ENCODE measurements at places on chromosomes 13 and 19.

DNA sequence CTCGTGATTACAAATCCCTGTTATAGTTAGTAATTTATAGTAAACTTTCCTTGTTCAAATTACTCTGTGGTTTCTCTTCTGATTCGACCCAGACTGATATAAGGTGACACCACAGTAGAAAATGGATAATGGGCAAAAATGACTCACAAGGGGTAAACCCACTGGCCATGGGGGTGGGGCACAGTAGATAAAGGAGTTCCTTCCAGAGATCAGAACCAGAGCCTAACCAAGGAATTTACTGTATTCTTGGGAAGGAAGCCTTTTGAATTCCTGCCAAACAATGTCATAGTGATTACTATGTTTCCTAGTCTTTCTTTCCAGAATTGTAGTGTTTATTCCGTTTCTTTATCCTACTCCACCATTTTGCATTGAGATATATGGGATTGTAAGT lies 21.9 kb downstream of the MIR17HG start:
- peak; percentile 62 for DNase-seq

- DNase-seq = no peak
Measured at GRCh38 chr13:97108530-97108900, 113.6 kb upstream of the MBNL2 start.

GRCh38 chr13:49869519-49869918 lies 66.6 kb downstream of the SPRYD7 start:
- DNase-seq = peak; percentile 37

GRCh38 chr13:34419755-34420154 lies 522.3 kb upstream of the NBEA start:
- DNase-seq = no peak

DNA sequence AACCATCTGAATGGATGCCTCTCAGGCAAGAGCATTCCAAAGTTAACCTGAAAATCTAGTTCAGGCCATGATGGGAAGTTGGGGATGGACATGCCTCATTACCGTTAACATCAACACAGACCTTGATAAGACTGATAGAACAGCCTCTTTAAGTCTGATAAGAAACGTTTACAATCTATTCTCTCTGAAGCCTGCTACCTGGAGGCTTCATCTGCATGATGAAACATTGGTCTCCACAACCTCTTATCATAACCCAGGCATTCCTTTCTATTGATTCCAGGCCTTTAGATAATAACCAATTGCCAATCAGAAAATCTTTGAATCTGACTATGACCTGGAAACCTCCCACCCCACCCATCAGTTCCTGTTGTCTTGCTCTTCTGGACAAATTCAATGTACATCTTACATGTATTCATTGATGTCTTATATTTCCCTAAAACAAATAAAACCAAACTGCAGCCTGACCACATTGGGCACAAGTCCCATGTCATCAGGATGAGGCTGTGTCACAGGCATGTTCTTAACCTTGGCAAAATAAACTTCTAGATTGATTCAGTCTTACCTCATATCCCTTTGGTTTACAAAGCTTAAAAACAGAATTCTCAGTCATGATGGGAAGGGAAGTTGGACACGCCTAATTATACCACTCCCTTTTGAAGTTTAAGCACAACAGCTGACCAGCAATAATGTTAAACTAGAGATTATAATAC lies 843.8 kb upstream of the SPRY2 start:
- no peak for DNase-seq

- peak; percentile 46 for DNase-seq
Measured at GRCh38 chr19:4352701-4353121, 9.3 kb downstream of the MPND start.

GRCh38 chr19:9500796-9501195 lies 2.4 kb upstream of the ZNF560 start:
- no peak for DNase-seq

- DNase-seq = peak; percentile 79
Measured at GRCh38 chr13:33119856-33120543, 103.8 kb downstream of the KL start.

DNA sequence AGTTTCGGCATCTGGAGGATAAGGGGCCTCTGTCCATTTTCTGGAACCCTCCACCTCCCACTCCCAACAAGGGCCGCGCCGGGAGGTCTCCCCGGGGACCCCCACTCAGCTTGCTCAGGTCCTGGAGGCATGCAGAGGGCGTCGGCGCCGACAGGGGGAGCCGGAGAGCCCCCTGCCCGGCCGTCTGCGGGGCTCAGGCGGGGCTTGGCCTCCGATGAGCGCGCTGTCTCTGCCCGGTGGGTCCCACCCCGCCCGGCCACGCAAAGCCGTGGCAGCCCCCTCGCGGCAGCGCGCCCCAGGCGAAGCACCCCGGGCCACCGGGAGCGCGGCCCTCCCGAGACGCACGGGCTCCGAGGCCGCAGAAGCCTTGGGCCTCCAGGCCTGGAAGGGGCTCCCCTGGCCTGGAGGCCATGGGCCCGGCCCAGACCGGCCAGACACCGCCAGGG lies 149.7 kb upstream of the ZNF536 start:
- DNase-seq = no peak

GRCh38 chr13:41054212-41054877 lies 7.0 kb upstream of the WBP4 start:
- DNase-seq = peak; percentile 59

DNA sequence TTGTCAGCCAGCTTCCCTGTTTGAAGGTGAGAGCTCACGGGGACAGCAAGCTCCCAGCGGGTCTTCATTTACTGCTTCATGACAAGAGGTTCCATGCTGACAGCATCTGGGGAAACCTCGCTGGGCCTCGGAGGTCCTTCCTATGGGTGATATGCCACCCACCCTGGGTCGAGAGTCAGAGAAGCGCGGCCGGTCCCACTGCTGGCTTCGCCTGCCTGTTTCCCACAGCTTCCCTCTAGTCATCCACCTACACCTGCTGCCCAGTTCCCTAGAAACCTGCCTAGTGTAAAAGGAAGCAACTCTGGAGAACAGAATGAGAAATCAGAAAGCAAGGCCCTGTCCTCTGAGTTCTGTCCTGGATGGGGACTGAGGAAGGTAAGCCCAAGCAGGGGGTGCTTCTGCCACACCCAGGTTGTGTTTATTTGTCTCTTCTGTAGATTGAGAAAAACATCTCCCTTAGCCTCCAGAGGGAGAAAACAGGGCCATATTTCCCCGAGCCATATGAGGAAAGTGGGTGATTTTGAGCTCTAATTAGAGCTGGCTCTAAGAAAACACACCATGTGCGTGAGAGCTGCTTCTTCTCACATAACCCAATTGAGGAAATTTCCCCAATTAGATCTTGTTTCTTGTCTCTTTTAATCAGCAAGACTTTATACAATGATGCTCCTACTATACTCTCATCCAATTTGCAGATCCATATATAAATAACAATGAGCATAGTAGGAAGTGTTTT lies 504.3 kb downstream of the IRS2 start:
- DNase-seq = no peak

DNA sequence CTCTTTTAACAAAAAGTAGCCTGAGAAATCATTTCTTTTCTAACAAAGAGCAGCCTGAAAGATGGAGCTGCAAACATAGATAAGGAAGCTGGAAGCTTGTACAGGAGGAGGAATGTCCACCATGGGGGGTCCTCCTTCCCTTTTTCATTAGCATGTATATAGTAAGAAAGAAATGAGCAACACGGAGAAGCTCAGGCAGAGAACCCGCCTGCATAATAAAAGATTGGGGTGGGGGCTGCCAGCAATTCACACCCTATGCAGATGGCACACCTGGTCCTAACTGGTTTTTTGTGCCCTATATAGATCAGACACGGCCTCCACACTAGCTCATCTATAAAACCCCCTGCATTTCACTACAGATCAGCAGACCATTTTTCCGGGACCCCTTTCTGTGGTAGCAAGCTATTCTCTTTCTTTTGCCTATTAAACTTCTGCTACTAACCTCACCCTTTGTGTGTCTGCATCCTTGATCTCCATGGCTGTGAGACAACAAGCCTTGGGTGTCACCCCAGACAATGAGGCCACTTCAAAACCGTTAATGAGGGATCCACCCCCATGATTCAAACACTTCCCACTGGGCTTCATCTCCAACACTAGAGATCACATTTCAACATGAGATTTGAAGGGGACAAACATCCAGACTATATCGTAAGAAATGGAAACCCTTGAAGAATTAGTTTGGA lies 167.5 kb upstream of the FREM2 start:
- no peak for DNase-seq

GRCh38 chr19:19379527-19379926 lies 25.9 kb upstream of the GATAD2A start:
- DNase-seq = no peak

DNA sequence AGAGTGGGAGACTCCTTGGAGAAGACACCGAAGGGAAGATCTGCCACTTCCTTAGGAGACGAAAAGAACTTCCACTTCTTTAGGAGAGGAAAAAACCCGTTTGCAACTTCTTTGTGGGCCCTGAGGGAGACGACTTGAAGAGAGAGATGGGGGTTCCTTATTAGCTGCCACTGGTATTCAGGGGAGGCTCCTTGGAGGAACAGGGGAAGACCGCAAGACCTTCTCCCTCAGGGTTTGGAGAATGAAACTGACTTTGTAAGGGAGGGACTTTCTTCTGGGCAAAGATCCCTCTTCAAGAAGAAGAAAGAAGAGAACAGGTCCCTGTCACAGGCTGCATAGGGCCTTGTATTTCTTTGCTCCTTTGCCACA lies 416 bp downstream of the BCKDHA start:
- DNase-seq = no peak

GRCh38 chr13:41547251-41548000 lies 90.1 kb downstream of the RGCC start:
- peak; percentile 50 for DNase-seq

GRCh38 chr13:23710366-23710765 lies 140.2 kb downstream of the TNFRSF19 start:
- no peak for DNase-seq

DNA sequence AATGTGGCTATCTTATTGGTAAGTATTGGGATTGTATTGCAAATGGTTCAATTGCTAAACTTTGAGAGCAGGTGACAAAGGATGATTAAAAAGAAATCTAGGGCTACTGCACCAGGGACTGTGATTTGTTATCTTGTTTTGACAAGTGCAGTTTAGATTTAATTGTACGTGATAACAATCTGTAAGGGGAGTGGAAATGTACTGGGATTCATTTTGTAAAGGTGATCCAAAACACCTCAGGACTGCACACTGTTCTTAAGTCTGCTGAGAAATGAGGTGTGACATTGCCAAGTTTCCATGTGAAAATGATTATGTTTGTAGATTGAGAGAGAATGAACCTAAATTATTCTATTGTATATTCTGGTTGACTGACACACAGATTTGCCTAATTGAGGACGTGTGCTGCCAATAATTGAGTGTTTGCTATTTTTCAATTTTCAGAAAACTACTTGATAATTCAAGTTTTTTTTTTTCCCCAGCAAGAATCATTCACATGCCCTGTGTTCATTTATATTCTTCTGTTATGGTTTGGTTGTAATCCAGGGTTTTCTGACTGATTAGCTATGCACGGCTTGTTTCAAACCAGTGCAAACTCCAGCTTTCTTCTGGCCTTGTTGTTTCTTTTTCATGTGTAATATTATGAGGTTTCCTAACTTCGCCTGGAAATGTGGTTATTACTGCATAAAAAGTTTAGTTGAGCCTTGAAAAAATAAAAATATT lies 308.0 kb downstream of the OLFM4 start:
- no peak for DNase-seq

DNA sequence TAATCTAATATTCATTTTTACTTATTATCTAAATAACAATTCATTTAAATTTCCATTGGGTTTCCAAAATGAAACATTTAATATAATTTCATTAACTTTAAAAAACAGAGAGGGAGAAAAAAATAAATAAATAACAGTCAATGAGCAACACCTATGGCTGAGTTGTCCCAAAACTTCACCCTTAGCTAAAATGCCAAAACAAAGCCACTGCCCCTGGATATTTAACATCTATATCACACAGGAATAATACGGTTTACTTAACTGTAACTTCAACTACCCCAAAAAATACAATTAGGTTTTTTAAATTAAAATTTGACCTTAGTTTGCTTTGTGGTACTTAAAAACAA lies 541 bp downstream of the ELF1 start:
- DNase-seq = no peak

GRCh38 chr13:43797159-43797558 lies 10.4 kb upstream of the ENOX1 start:
- DNase-seq = no peak

DNA sequence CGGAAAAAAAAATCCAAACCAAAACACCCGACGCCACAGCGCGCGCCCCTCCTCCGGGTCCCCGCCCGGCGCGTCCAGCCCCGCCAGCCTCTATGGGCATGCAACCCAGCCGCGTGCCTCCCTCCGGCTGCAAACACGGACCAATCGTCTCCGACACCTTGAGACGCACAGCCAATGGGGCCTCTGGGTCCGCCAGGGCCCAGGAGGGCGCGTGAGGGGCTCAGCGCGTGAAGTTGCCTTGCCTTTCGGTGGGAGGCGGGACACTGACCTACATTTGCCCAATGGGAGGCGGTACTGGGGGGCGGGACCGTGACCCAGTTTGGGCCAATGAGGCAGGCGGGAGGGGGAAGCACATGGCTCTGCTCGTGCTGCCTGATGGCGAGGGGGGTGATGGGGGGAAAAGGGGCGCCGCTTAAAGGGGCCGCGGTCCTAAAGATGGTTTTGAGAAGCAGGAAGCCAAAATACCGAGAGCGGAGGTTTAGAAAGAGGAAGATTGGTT lies 319 bp upstream of the DBP start:
- peak; percentile 100 for DNase-seq

- no peak for DNase-seq
Measured at GRCh38 chr19:38273499-38273898, 9.1 kb downstream of the SPINT2 start.

DNA sequence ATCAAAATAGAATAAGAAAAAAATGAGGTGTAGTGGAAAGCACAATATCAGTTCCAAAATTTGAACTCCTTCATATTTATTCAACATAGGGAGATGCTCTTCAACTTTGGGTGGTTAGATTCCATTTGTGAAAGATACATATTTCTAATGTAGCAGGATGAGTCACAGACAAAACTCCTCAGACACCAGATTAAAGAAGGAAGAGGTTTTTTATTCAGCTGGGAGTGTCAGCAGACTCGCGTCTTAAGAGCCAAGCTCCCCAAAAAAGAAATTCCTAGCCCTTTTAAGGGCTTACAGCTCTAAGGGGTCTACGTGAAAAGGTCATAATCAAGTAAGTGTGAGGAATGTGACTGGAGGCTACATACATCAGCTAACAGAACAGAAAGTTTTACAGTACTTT lies 6.8 kb upstream of the ZNF765 start:
- DNase-seq = no peak

DNA sequence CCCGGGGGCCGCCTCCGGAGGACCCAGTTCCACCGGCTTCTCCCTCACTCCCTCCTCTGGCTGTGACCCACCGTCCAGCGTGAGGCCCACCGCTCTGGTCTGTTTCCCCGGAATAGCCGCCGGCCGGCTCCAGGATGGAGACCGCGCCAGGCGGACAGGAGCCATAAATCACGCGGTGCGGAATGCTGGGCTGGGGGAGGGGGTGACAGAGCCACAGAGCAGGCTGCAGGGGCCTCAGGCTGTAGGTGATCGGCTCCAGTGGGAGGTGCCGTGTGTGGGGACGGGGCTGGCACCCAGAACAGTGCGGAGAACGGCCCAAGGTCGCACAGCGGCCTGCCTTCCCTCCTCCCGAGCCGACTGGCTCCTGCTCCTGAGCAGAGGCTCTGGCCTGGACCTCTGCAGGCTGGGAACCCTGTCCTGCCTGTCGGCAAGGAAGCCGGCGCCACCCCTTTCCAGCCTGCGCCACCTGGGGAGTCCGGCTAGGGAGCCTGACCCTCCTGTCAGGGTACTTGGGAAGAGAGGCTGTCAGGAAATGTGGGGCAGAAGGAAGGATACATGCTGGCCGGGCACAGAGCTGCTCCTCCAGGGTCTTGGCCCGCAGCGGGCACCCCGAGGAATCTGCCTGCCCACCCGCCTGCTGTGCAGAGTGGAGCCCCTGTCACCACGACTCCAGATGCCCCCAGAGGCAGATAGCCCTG lies 8.3 kb downstream of the PIAS4 start:
- DNase-seq = no peak

GRCh38 chr13:32863596-32863995 lies 152.6 kb upstream of the KL start:
- no peak for DNase-seq

Data from RPMI7951 (cell line).